ENCODE measurements at places on chromosomes 16 and 17.

DNA sequence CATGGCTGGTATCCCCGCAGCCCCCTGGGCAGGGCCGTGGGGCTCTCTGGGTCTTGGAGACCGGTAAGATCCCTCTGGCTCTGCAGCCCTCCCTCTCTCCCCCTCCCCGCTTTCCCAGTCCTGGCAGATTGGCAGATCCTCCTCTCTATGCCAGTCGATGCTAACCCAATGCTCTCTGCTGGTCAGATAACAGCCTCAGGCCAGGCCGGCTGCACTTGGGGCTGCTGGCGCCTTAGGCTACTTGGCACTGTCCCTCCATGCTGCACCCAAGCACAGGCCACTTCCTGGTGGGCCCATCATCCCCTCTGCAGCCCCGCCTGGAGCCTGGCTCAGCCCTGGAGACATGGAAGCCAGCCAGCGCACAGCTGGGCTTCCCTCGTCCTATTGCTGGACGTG is 81.7 kb downstream of the RTN4RL1 start:
- H3K27ac ChIP-seq, result no peak overlapping the region
- no peaks in the 10 kb centered on the region for H3K4me1 ChIP-seq
- H3K36me3 ChIP-seq, result no peaks in the 10 kb centered on the region
- DNase-seq, result no peak
- H3K27me3 ChIP-seq, result peaks cover 8% of the 10 kb centered on the region

GRCh38 chr17:19369846-19370492 is 7.4 kb upstream of the B9D1 start:
- H3K4me3 ChIP-seq, result peak overlapping the region; percentile 10
- peaks cover 17% of the 10 kb centered on the region for H3K4me1 ChIP-seq
- no peak overlapping the region for H3K27ac ChIP-seq

DNA sequence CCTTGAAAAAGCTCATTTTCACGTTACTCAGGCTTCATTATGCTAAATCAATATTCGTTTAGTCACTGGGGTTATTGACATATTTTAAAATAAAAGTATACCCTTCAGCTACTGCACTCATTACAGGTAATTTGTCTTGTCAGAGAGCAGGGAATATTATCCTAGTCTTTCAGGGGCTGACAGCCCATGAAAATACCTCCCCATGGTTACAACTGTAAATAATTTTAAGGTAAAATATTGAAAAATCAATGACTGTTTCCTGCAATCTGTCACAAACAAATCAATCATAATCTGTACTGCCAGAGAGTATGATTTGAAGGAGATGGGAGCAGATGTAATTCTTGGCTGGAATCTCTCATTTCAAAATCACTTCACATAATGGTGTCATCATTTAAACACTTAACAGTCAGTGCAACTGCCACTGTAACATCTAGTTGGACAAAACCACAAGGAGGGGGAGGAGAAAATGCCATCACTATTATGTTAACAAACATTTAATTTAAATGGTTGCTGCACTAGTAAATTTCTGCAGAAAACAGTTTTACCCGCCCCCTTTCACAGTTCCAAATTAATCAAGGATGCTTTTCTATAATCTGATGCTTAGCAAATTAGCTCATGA is 9.3 kb upstream of the IRX5 start:
- H3K4me3 ChIP-seq, result no peak overlapping the region
- no peak overlapping the region for H3K27ac ChIP-seq
- no peaks in the 10 kb centered on the region for H3K36me3 ChIP-seq
- no peaks in the 10 kb centered on the region for H3K4me1 ChIP-seq
- DNase-seq, result no peak

DNA sequence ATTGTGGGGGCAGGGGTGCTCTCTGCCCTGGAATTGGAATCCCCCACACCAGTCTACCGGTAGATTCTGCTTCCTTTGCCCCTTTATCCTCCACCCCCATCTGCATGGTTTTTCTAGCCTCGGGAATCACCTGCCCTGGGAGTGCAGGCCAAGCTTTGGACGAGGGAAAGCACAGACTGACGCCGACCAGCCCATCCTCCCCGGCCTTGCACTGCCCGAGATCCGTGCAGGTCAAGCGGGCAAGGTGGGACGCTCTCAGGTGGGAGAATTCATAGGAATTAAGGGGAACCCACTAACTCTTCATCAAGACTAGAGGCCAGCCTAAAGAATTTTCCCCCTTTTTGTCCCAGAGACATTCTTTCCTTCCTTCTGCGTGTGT is 9.9 kb upstream of the HOXB13 start:
- peaks cover 11% of the 10 kb centered on the region for H3K4me1 ChIP-seq
- H3K27me3 ChIP-seq, result peaks cover 48% of the 10 kb centered on the region
- no peak for DNase-seq
- H3K27ac ChIP-seq, result no peak overlapping the region

- no peak overlapping the region for H3K27ac ChIP-seq
- H3K27me3 ChIP-seq, result peaks cover 13% of the 10 kb centered on the region
- no peak overlapping the region for H3K4me3 ChIP-seq
- no peak for DNase-seq
- H3K4me1 ChIP-seq, result no peaks in the 10 kb centered on the region
- no peaks in the 10 kb centered on the region for H3K36me3 ChIP-seq
Measured at GRCh38 chr16:1150511-1150982, 2.4 kb upstream of the CACNA1H start.

DNA sequence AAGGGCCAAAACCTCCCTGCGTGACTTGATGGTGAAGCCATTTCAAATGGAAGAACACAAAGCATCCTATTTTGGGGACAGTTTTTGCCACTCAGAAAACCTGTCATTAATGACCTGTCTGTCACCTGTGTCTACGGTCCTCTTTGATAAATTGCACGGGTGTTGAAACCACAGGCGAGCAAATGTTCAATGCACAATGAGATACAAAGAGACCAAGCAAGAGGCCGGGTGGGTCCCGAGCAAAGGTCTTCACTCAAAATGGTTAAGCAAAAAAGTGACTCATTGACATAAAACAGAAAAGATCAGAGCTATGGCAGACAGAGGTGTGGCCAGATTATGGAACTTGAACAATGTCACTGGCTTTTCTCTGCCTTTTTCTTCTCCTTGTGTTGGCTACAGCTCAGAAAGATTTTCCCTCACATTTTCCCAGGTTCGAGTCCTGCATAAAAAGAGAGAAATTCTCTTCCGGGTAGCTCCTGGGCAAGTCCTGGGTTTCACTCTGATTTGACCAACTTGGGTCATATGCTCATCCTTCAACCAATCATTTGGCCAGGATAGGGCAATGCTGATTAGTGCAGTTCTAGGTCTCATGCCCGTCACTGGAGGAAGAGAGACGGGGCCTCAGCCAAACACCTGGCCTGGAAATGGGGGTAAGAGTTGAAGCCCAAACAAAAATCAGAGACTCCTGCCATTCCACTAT is 92.2 kb downstream of the CMC2 start:
- H3K36me3 ChIP-seq, result no peaks in the 10 kb centered on the region
- H3K27ac ChIP-seq, result no peak overlapping the region
- no peaks in the 10 kb centered on the region for H3K4me1 ChIP-seq
- no peak overlapping the region for H3K4me3 ChIP-seq
- H3K27me3 ChIP-seq, result no peaks in the 10 kb centered on the region
- no peak for DNase-seq

GRCh38 chr17:41785091-41785858 is 1.2 kb downstream of the JUP start:
- peak overlapping the region; percentile 87 for H3K27ac ChIP-seq
- H3K36me3 ChIP-seq, result peaks cover 28% of the 10 kb centered on the region
- H3K4me1 ChIP-seq, result peaks cover 34% of the 10 kb centered on the region
- peak; percentile 86 for DNase-seq
- peak overlapping the region; percentile 97 for H3K4me3 ChIP-seq
- H3K27me3 ChIP-seq, result peaks cover 13% of the 10 kb centered on the region

GRCh38 chr16:49964316-49964715 is 60.7 kb upstream of the CNEP1R1 start:
- no peaks in the 10 kb centered on the region for H3K27me3 ChIP-seq
- DNase-seq, result no peak
- no peak overlapping the region for H3K4me3 ChIP-seq
- H3K4me1 ChIP-seq, result no peaks in the 10 kb centered on the region

DNA sequence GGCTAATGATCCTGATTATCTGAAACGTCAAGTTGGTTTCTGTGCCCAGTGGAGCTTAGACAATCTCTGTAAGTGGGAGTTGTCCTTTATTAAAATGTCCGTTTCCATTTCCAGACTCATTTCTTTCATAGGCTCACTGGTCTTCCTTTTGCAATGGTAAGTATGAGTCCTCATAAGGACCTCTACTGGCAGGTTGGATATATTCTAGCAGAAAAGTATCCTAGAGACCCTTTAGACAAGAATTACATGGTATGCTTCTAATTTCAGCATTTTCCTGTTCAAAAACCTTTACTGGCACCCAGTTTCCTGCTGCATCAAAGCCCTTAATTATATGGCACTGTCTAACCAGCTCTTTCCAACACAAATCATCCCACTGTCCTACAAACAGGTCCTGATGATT is 28.1 kb upstream of the ARL2BP start:
- no peaks in the 10 kb centered on the region for H3K27me3 ChIP-seq
- no peak for DNase-seq
- peak overlapping the region; percentile 11 for H3K27ac ChIP-seq

- H3K4me1 ChIP-seq, result no peaks in the 10 kb centered on the region
- H3K4me3 ChIP-seq, result no peak overlapping the region
- no peaks in the 10 kb centered on the region for H3K36me3 ChIP-seq
- H3K27me3 ChIP-seq, result no peaks in the 10 kb centered on the region
- DNase-seq, result no peak
Measured at GRCh38 chr16:47644661-47645060, 183.5 kb downstream of the PHKB start.

DNA sequence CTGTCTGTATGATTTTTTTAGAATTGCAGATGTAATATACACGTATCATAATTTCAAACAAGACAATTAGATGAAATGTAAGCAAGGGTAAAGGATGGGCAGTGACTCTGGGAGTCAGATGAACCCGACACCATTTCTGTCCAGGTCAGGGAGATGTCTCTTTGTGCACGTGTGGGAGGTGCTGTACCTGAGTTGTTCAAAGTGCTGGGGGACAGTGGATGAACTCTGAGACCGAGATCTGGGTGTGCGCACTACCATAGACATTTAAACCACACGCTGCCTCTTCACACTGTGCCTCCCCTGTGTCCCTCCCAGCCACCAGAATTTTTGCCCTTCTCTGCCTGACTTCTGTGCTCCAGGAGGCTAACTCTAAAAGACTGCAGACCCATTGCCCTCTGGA is 5.9 kb upstream of the RGS9 start:
- H3K36me3 ChIP-seq, result no peaks in the 10 kb centered on the region
- H3K27ac ChIP-seq, result no peak overlapping the region
- H3K27me3 ChIP-seq, result peaks cover 2% of the 10 kb centered on the region
- no peak for DNase-seq

DNA sequence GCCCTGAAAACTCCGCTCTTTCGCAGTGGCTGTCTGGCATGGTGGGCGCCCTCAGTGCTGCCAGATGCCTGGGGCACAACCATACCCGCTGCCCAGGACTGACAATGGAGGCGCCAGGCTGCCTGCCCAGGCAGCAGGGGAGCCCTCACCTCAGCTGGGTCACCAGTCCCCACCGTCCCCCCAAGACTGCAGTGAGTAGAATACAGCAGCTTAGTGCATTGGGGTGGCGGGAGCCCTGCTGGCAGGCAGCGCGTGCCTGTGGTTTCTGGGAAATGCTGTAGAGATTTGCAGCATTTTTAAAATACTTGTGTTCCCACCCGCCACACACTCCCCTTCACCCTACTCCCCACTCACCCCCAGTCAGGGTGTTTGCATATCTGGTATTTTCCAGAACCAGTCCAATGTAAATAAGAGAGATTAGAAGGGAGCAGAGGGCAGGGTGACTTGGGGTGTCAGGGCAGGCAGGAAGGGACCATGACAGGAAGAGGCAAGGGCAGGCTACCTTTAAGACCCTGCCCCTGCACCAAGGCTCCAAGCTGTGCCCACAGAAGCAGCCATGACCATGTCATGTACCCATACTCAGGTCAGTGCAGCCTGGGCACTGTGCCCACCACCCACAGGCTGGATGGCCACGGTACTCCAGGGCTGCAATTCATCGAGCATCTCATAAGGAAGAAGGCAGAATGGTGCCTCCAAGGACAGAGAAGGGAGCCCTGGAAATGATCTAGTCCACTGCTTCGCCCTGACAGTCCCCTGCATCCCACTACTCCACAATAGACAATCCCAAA is 21.5 kb downstream of the MYO18A start:
- peaks cover 10% of the 10 kb centered on the region for H3K36me3 ChIP-seq
- H3K27me3 ChIP-seq, result peaks cover 13% of the 10 kb centered on the region
- H3K27ac ChIP-seq, result no peak overlapping the region
- no peak for DNase-seq

DNA sequence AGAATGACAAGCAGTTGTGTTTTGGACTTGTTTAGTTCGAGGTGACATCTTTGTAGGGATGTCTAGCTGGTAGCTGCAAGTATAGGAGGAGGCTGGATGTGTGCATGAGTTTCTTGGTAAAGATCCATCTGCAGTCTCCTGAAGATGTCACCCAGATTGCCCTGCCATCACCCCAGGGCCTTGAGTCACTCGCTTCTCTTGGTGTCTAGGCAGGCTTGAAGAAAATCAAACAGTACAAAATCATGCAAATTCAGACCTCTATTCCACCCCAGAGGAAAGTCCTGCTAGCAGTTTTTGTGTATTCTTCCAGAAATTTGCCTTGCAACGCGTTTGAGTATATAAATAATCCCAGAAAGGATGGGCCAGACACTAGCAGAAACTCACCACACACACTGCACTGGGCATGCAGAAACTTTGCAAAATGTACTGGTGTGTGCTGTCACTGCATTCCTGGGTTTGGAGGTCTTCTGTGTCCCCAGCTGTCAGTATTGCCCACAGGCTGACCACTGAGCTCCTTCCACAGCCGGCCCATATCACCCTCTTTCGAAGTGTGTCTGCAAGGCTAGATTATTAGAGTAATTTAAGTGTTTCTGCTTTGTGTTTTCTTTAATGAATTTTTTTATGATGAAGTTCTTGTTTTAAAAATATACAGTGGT is 51.5 kb downstream of the TENT4B start:
- no peak for DNase-seq
- H3K36me3 ChIP-seq, result no peaks in the 10 kb centered on the region

- no peaks in the 10 kb centered on the region for H3K36me3 ChIP-seq
- no peak overlapping the region for H3K27ac ChIP-seq
- no peak for DNase-seq
- H3K27me3 ChIP-seq, result no peaks in the 10 kb centered on the region
- peaks cover 5% of the 10 kb centered on the region for H3K4me1 ChIP-seq
- no peak overlapping the region for H3K4me3 ChIP-seq
Measured at GRCh38 chr17:19570544-19571062, 36.9 kb downstream of the SLC47A1 start.
